ENCODE measurements at places on chromosomes 4 and X.

DNA sequence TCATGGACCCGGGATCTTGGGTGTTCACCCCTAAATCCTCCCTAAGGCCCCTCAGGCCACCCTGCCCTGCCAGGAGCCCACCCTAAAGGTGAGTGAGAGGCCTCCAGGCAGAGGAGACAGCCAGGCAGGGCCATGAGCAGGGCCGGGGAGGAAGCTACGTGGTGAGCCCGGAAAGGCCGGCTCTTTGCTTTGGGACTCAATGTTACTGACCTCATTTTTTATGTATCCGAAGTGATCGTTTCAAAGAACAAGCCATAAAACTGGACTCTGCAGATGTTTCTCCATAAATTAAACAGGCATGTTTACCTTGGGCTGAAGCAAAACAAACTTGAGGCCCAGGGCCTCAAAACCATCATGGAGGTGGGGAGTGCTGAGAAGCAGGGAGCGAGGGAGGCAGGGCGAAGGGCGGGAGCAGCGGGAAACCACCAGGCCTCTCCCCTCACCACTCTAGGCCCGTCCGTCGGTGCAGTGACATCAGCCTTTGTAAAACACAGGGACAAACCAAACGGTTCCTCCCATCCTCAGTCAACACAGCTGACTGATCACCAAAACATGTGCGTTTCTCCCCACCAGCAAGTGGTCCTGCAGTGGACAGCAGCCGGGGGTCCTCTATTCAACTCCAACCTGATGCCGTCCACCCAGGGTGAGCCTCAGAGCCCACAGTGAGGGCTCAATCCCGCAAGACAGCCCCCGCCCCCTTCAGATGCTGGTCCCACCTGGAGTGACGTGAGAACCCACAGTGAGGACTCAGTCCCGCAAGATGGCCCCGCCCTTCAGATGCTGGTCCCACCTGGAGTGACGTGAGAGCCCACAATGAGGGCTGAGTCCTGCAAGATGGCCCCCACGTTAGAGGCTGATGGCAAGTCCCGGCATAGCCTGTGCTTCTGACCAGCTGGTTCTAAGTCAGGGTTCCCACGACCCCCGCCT lies 102.9 kb upstream of the LRPAP1 start:
- H3K27me3 ChIP-seq: no peaks in the 10 kb centered on the region
- peaks cover 17% of the 10 kb centered on the region for H3K4me1 ChIP-seq
- peak overlapping the region; percentile 61 for H3K27ac ChIP-seq
- H3K36me3 ChIP-seq: no peaks in the 10 kb centered on the region

DNA sequence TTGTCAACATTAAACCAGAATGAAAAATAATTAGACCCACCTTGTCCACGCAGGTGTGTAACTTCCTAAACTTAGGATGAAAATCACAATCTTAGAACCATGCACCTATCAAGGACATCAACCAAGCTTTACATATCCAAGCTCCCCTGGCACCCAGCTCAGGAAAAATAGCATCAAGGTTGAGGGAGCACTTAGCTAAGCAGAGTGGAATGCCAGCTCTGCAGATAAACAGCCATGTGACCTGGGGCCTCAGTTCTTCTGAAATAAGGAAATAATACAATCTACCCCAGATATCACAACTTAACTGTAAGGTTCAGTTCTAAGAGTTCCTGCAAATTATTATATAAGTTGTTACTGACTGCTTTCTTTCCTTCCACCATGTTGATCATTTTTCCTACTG lies 64.7 kb downstream of the DHX15 start:
- no peak overlapping the region for H3K27ac ChIP-seq
- H3K27me3 ChIP-seq: no peaks in the 10 kb centered on the region
- no peaks in the 10 kb centered on the region for H3K36me3 ChIP-seq

DNA sequence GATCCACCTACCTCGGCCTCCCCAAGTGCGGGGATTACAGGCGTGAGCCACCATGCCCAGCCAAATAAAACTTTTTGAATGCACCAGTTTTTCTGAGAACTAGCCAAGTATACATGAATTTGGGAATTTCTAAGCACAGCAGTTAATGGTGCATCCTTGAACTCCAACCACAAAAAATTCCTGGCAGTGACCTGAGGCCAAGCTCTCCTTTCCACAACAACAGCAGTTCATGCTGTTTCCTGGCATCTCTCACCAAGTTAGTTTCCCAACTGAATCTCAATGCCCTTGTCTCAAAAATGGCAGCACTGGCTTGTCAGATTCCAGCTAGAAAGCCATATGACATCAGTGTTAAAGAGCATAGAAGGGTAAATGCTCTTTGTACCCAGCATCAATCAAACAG lies 15.9 kb upstream of the XKRX start:
- no peak for DNase-seq
- no peak overlapping the region for H3K4me3 ChIP-seq
- H3K36me3 ChIP-seq: no peaks in the 10 kb centered on the region
- no peaks in the 10 kb centered on the region for H3K27me3 ChIP-seq
- no peak overlapping the region for H3K27ac ChIP-seq

- no peaks in the 10 kb centered on the region for H3K27me3 ChIP-seq
- H3K36me3 ChIP-seq: no peaks in the 10 kb centered on the region
- no peak overlapping the region for H3K4me3 ChIP-seq
- H3K4me1 ChIP-seq: no peaks in the 10 kb centered on the region
Observed at GRCh38 chr4:129046055-129046959, 47.0 kb downstream of the SCLT1 start.

DNA sequence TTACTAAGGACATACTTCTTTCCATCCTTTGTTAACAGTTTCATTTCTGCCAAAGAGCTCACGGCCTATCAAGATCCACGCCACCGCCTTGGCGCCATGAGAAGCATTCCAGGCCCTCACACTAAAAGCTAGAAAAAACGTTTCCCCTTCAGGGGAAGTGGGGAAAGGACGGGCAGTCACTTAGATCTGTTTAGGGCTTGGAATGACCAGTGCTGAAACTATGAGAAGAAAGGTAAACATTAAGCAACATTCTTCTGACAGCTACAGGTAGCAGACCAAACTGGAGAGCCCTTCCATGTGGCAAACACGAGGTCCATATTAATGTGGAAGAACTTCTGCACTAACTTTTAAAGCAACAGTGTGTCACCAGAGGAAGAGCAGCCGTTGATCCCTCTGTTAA lies 146.7 kb downstream of the SH3KBP1 start:
- H3K4me1 ChIP-seq: no peaks in the 10 kb centered on the region
- DNase-seq: no peak
- no peak overlapping the region for H3K4me3 ChIP-seq
- H3K27ac ChIP-seq: no peak overlapping the region
- no peaks in the 10 kb centered on the region for H3K36me3 ChIP-seq

GRCh38 chr4:84678976-84679744 lies 96.2 kb downstream of the CDS1 start:
- no peaks in the 10 kb centered on the region for H3K27me3 ChIP-seq
- DNase-seq: no peak
- no peak overlapping the region for H3K4me3 ChIP-seq
- H3K4me1 ChIP-seq: no peaks in the 10 kb centered on the region
- H3K27ac ChIP-seq: peak overlapping the region; percentile 37
- H3K36me3 ChIP-seq: peaks cover 66% of the 10 kb centered on the region

DNA sequence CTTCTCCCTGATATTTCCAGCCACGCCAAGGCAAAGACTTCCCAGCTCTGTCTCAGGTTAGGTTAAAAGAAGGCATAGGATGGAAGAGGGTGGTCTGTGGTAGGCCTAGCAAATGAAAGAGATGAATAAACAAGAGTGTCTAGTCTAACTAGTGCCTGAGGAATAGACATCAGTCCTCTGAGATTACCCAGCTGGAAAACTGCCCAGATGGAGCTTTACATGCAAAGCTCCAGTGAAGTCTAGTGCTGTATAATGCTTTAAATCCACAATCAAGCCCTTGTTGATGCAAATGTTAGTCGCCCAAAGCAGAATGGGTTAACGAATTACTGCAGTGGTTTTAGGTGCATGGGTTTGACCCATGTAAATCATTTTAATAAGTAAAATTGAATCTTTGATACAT lies 24.8 kb upstream of the GUCY1B1 start:
- no peak overlapping the region for H3K4me3 ChIP-seq
- H3K27me3 ChIP-seq: no peaks in the 10 kb centered on the region
- H3K27ac ChIP-seq: no peak overlapping the region
- no peaks in the 10 kb centered on the region for H3K36me3 ChIP-seq
- no peak for DNase-seq
- no peaks in the 10 kb centered on the region for H3K4me1 ChIP-seq

- no peak for DNase-seq
- H3K4me3 ChIP-seq: no peak overlapping the region
- no peak overlapping the region for H3K27ac ChIP-seq
- no peaks in the 10 kb centered on the region for H3K4me1 ChIP-seq
- H3K36me3 ChIP-seq: no peaks in the 10 kb centered on the region
Observed at GRCh38 chr4:129550281-129550785, 454.4 kb downstream of the C4orf33 start.

GRCh38 chr4:118935819-118936218 lies 47.2 kb downstream of the SYNPO2 start:
- H3K27ac ChIP-seq: no peak overlapping the region
- no peak for DNase-seq
- H3K36me3 ChIP-seq: no peaks in the 10 kb centered on the region
- H3K27me3 ChIP-seq: no peaks in the 10 kb centered on the region
- H3K4me3 ChIP-seq: no peak overlapping the region
- peaks cover 4% of the 10 kb centered on the region for H3K4me1 ChIP-seq

- H3K4me1 ChIP-seq: no peaks in the 10 kb centered on the region
- H3K27me3 ChIP-seq: no peaks in the 10 kb centered on the region
- H3K36me3 ChIP-seq: no peaks in the 10 kb centered on the region
- H3K27ac ChIP-seq: no peak overlapping the region
- DNase-seq: no peak
Observed at GRCh38 chrX:115906276-115906675, 264.3 kb upstream of the AGTR2 start.

DNA sequence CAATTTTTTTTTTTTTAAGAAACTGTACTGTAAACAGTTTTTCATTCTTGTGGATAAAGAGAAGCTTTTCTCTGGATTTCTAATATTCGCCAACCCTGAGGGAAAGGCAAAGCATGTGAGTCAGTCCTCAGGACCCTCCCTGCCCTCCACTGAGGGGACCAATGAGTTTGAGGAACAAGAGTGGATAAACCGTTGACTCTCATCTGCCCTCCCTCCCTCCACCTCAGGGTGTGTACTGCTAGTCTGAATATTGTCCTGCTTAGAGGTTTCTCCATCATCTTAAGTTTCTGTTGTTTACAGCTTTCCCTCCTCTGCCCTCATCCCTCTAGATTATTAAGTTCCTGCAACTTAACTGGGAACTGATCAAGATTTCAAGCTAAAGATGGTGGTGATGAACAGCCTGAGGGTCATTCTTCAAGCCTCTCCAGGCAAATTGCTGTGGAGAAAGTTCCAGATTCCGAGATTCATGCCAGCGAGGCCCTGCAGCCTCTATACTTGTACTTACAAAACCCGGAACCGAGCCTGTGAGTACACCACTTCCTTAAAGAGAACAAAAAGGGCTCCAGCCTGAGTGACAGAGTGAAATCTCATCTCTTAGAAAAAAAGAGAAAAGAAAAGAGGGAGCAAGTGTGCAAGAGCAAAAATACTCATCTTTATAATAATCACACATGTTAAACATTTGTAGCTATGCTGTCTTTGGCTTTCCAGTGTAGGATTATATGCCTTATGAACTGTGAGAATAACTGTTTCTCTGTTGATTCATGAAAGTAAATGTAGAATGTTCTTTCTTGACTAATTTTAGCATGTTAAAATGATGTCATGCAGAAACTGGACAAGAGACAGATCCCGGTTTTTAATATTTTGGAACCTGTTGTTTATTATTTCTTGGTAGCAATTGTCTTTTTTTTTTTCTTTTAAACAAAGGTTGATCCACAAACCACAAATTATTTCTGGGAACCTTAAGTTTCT lies 11.9 kb downstream of the CA5B start:
- H3K27me3 ChIP-seq: no peaks in the 10 kb centered on the region
- H3K36me3 ChIP-seq: no peaks in the 10 kb centered on the region
- H3K4me1 ChIP-seq: peaks cover 37% of the 10 kb centered on the region
- peak overlapping the region; percentile 82 for H3K27ac ChIP-seq

GRCh38 chr4:151641167-151641566 lies 119.6 kb downstream of the GATB start:
- DNase-seq: no peak
- H3K4me1 ChIP-seq: no peaks in the 10 kb centered on the region
- H3K27me3 ChIP-seq: no peaks in the 10 kb centered on the region
- no peak overlapping the region for H3K4me3 ChIP-seq

DNA sequence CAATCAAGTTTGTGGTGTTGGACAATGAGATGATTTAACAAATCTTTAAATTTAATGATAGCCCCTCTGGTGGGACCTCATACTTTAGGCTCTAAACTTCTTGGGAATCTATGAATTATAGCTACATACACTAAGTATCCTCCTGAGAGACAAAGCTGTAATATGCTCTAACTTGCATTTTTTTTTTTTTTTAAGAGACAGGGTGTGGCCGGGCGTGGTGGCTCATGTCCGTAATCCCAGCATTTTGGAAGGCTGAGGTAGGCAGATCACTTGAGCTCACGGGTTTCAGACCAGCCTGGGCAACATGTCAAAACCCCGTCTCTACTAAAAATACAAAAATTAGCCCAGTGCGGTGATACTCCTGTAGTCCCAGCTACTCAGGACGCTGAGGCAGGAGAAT lies 23.3 kb upstream of the COQ2 start:
- no peak for DNase-seq
- H3K4me3 ChIP-seq: no peak overlapping the region
- H3K27me3 ChIP-seq: no peaks in the 10 kb centered on the region
- H3K27ac ChIP-seq: no peak overlapping the region

Data from vagina (tissue), 2 donors.